Small intestine (tissue), 16 donors: ENCODE measurements at places on chromosomes 1 and 21.

- DNase-seq = no peak
These were observed 609.8 kb upstream of the NCAM2 start for GRCh38 chr21:20388400-20388799.

- DNase-seq = no peak
These were observed 70.4 kb downstream of the PRDM16 start for GRCh38 chr1:3139451-3139852.

DNA sequence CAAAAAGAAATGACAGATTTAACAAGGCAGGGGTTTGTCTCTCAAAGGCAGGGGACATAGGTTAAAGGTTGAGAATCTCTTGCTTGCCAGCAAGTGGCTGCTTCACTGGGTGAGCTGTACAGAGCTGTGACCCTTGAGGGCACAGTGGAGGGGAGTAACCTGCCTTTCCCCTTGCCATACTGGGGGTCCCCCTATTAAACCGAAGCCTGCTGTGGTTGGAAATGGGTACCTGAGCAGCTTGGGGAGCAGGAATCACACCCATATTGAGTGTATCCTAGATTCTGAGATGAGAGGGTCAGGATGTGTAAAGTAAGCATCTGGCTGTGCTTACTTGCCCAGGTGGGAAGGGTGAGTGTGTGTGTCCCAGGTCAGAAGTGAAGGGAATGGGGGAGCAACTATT lies 31.8 kb downstream of the WNT4 start:
- no peak for DNase-seq

DNA sequence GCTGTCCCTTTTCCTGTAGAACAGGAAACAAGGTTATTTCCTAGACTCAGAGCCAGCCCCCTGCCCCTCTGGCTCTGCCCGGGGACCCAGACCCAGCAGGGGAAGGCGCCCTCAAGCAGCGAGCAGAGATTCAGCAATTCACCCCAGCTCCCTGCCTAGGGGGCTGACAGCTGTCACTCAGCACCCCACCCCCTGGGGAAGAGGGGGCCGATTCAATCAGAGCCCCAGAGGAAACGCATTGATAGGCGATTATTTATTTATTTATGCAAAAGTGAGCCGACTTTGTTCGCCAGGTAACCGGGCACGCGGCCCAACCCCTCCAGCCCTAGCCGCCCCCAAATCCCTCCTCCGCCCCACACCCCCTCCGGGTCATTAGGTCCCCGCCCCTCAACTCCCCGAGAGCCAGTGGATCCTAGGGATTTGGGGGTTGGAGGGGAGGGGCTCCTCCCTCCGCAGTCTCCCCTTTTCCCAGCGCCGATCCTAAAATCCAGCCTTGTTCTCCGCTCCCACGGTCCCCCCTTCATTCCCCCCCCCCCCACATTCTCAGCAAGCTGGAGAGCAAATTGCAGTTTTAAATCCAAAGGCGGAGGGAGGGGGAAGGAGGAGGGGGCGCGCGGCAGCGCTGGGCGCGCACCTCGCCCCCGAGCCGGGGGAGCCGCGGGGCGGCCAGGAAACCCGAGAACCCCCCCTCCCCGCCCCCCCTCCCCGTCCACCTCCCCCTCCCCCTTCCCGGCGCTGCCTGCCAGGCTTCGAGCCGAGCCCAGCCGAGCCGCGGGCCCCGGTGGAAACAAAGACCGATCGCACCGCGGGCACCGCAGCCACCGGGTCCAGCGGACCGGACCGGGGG lies 1.3 kb downstream of the AHDC1 start:
- peak; percentile 44 for DNase-seq
